ENCODE measurements at places on chromosomes 16 and 17. TPM values are rescaled to one million over a fixed set of nuclear protein-coding genes. Genes with fewer than 3 reads are reported as not detected.
A peak's percentile ranks its signal among the peaks of the same experiment; 100 is the strongest.

Gene NAT9
- total RNA-seq = 23.1 TPM

Gene NACA2
- total RNA-seq = 0.28 TPM

Gene DNAI2
- not detected for total RNA-seq

- no peaks in the 10 kb centered on the region for H3K36me3 ChIP-seq
- DNase-seq = peak; percentile 83
Measured at GRCh38 chr17:37570527-37571093, 38.6 kb downstream of the SYNRG start.

DNA sequence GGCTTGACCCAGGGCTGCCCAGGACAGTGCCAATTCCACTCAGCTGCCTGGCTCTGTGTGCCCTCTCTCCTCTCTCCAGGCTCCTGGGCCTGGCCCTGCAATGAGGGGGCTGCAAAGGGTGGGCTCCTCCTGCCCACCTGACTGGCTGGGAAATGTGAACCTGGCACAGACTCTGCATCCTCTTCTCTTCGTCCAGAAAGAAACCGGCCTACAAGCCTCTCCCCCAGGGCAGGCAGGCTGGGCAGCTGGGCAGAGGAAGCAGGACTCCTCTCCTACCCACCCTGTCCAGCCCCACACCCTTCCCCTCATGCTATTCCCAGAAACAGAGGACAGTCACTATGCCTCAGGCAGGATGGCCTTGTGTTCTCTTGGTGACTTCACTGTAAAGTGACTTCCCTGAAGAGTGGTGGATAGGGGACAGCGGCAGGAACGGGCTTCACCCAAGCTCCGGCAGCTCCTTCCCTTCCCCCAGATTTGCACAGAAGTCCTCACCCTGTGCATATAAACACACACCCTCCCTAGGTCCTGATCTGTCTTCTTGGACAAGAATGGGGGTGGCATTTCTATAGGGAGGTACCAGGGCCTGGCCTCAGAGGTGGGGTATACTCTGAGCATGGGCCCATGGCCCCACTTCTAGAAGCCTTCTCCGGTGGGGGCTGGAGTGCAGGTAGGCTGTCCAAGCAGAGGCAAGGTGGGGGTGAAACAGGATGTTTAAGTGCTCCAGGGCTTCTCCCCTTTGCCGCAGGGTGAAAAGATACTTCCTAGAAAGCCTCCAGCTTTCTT, 4.9 kb upstream of the STAT5A start:
- H3K27ac ChIP-seq = peak overlapping the region; percentile 75
- H3K4me3 ChIP-seq = no peak overlapping the region
- DNase-seq = peak; percentile 49

DNA sequence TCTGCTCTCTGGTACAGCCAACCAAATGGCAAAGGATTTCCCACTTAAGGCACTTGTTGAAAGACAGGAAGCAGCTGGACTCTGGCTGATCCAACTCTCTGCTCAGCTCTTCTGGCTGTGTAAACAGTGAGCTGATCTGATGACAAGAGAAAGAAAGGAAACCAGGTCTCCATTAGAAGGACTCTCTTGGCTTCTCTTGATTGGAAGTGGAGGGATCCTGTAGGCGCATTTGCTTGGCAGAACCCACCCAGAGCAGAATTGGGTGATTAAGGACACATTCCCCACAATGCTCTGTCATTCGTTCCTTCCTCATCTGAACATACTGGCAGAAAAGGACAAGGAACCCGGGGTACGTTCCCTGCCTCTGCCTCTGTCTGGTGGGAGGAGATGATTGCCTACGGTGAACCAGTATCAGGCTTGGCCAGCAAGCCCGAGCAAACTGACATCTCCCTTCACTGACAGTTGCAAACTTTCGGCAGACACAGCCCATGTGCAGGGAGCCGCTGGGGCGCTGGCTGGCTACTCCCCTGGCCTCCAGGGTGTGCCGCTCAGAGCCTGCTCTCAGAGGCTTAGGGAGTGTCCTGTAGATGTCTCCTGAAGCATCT, 29.1 kb downstream of the LDHD start:
- no peaks in the 10 kb centered on the region for H3K27me3 ChIP-seq
- H3K36me3 ChIP-seq = no peaks in the 10 kb centered on the region
- peaks cover 4% of the 10 kb centered on the region for H3K4me1 ChIP-seq

DNA sequence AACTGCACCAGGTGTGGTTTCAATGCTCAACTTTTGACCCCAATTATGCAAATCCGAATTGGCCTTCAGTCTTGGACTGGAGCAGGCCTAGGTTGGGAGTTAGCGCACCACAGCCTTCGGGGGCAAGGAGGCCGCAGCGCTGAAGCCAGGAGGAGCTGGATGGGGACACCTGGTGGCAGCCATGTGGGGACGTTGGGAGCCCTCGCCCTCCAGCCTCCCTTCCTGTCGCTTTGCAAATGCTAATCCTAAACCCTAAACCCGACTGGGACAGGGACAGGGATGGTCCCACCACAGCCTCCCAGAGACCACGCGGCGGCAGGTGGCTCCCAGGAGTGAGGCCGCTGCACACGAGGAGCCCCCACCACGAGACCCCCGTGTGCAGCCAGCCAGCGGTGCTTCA, 58.7 kb downstream of the KLHDC4 start:
- H3K4me1 ChIP-seq = no peaks in the 10 kb centered on the region
- no peaks in the 10 kb centered on the region for H3K36me3 ChIP-seq

All from adrenal gland (tissue), 19 donors.